ENCODE measurements at places on chromosomes 1 and 21.

GRCh38 chr1:28577738-28578536 lies 14.1 kb upstream of the RAB42 start:
- no peak for DNase-seq

- no peak for DNase-seq
These were observed 36.7 kb upstream of the GOLT1A start for GRCh38 chr1:204250428-204251030.

- no peak for DNase-seq
These were observed 7.6 kb upstream of the LBR start for GRCh38 chr1:225435487-225435886.

GRCh38 chr1:151831605-151832004 lies at the start of gene RORC:
RORC (minus strand) TSS chr1:151831802; CDS start chr1:151831764, 38 bp downstream.
- peak; percentile 33 for DNase-seq

GRCh38 chr1:112317140-112317539 lies 78.9 kb upstream of the CTTNBP2NL start:
- DNase-seq = no peak

DNA sequence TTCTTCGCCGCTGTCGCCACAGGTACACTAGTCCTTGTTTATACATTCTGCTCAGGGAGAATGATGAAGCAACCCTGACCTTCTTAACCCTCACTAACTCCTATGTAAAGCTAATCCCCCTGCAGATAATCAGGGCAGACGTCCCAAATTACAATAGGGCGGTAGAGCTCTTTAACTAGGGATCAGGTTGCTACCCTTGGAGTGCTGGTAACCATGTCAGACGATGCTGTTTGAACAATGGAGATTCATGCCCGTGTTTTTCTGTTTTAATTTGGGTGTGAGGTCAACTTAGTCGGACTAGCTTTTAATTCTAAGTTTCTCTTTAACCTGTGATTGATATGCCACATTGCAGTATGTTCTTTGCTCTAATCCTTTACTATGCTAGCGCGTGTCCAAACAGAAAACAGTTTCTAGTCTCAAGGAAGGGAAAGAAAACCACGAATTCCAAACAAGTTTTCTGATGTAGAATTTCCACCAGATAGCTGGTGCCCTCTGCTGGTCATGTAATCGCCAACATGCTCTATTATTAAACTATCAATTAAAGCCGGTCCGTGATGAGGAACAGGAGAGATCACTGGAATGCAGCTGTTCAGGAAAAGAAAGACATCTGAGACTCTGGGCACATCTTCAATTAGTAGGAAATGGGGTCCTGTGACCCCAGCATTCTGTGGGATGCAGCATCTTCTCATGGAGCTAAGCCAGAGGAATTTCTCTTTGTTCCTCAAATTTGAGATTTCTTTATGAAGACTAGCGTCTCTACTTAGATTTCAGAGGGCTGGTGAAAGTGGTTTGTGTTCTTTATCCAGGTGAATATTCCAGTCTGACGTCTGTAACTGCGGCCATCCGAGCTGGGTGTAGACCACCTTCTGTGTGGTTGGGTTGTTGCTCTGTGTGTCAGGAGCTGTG lies 18.3 kb upstream of the VAMP3 start:
- DNase-seq = no peak

GRCh38 chr21:30248844-30249243 lies 32.9 kb upstream of the CLDN8 start:
- no peak for DNase-seq

GRCh38 chr1:183097438-183098051 lies 74.3 kb downstream of the LAMC1 start:
- no peak for DNase-seq

DNA sequence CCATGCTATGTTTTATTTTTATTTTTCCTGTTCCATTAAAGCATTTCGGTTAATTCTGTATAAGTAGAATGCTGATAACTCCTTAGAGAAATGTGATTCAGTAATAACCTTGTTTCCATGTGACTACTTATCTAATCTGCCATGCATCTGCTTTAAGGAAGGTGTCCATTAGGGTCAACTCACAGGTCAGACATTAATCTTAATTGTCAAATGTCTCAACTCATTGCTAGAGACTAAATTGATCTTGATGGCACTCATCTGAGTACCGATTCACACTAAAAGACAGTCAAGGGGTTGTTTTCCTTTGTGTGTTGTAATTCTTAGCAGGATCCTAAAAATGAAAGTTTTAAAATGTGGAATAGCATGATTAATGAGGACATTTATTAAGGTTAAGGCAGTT lies 41.8 kb downstream of the ITSN1 start:
- DNase-seq = no peak

GRCh38 chr1:154750681-154751665 lies 119.1 kb downstream of the KCNN3 start:
- DNase-seq = no peak

DNA sequence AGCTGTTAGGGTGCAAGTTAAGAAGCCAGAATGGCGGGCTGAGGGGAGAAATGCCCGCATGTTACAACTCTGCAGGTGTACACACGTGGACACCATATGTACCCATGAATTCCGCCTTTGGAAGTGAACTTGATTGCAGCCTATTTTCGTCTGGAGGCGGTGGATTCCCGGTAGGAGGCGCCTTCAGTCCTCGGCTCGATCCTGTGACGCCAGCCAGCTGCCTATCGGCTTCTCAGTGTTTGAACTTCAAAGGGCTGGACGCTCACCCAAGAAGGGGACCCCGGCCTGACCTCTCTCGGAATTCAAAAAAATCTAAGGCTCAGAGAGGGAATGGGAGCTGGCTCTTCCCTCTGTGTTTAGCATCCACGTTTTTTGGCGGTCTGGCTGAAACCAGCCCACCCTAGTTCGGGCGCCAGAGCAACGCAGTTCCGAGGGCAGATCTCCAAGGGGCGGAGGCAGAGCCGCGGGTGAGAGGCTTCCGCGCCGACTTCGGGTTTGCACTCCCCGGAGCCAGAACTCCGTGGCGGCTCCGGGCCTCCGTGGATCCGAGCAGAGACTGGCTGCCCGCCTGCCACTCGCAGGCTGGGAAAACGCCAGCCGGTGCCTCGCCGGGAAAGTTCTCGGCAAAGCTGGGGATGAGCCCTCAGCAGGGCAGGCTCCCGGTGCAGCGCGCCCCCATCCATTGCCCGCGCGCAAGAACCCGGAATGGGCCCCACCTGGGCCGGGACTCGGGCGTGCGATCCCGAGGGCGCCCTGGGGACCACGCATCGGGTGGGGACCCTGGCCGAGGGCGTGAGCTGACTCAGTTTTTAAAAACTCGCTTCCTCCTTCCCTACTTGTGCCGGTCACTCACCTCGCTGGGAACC lies 996 bp upstream of the TMEM51 start:
- DNase-seq = no peak

DNA sequence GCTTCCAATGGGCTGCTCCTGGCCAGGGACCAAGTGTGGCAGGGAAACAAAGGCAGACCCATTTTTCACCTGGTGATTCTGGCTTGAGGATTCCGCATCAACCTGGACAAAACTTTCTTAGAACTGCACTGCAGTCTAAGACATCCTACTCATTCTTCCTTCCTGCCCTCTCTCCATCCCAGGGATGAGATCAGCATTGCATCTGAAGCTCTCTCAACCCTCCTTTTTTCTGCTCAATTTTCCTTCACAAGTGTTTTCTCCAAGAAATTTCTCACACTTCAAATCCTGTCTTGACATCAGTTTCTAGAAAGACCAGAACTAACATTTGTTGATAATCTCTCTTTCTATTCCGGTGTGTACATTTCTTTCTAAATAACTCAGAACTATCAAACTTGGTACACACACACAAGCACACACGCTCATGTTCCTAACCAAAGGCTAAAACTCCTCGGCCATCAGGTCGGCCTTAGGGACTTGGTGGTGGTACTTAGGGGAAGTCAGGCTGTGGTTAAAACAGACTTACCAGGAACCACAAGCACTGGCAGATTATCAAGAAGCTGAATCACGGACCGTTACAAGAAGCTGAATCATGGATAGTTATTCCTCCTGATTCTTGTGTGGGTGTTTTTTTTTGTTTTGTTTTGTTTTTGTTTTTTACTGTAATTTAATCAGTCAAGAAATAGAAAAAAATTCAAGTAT lies 21.0 kb upstream of the CXADR start:
- no peak for DNase-seq

DNA sequence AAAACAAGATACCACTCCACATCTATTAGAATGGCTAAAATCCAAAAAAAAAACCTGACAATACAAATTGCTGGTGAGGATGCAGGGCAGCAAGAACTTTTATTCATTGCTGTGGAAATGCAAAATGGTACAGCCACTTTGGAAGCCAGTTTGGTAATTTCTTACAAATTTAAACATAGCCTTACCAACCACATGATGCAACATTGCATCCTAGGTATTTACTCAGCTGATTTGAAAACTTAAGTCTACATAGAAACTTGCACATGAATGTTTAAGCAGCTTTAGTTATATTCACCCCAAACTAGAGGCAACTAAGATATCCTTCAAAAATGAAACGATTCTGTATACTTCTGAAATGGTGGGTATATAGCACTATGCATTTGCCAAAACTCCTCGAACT lies 178.8 kb upstream of the PDE4B start:
- no peak for DNase-seq

- DNase-seq = no peak
These were observed 130.4 kb upstream of the F3 start for GRCh38 chr1:94672001-94672400.

GRCh38 chr1:245791410-245792312 lies 636.9 kb downstream of the KIF26B start:
- DNase-seq = no peak

DNA sequence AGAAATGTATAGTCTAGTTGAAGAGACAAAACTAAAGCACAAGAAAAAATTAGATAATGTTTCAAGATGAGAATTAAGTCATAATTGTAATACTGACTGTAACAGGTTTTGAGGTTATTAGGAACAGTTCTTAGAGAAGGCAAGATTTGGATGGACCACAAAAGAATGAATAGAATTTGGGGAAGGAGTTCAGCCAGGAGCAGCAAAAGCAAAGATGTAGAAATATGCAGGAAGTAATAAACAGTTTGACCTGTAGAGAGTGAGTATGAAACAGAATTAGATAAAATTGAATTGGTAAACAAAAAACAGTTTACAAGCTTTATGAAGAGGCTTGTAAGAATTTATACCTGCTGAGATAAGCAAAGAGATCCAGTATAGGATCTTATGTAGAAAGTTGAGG lies 16.3 kb downstream of the VPS45 start:
- no peak for DNase-seq

- DNase-seq = no peak
These were observed 51.6 kb upstream of the CNTN2 start for GRCh38 chr1:204991342-204991844.

DNA sequence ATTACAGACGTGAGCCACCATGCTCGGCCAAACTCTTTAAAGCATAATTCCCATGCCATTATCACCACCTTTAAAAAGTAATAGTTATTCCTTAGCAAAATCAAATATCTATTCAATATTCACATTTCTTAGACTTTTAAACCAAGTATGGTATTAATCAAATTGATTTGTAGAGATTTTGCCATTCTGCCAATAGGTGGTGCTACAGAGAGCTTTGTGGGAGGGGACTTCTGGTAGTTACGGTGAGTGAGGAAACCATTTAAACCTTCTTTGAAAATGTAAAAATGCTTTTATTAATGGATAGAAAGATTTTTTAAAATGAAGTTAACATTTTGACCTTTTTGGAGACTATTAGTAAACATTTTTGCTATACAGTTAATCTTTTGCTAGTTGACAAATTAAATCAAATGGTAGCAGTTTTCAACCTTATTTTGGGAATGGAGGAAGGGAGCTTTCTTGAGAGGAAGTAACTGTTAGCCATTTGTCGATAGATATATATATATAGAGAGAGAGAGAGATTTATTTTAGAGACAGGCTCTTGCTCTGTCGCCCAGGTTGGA lies 19.3 kb downstream of the IARS2 start:
- no peak for DNase-seq

GRCh38 chr1:11134251-11134897 lies 34.7 kb upstream of the EXOSC10 start:
- no peak for DNase-seq

DNA sequence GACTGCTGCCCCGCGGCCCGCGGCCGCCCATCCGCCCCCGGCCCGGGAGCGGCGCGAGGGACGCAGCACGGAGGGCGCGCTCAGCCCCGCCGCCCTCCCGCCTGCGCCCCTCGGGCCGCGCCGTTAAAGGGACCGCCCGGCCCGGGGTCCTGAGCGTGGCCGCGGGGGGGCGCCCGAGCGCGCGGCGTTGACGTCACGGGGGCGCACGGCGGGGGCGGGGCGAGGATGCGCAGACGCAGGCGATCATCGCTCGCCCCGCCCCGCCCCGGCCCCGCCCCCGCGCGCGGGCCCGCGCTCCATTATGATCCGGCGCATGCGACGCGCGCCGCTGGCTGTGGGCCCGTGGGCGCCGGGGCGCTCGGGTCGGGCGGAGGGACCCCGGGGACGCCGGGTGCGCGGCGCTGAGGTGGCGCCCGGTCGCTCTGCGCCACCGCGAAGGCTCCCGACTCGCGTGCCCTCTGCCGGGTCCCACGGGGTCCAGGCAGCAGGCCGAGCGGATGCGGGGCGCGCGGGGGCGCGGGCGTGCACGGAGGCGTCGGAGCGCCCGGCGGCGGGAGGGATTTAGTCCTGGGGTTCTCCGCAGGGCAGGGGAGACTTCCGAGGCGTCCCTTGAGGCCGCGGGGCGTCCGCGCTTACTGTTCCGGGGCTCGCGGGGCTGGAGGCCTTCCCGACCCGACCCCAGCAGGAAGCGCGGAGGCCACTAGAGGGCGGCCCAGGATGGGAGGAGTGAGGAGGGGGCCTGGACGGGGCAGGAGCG lies at the start of gene DVL1:
Gene DVL1 (minus strand): TSS at position 163 of the 757 bp plus-strand sequence. CDS start 353 bp downstream, outside the sequence.
- no peak for DNase-seq

- no peak for DNase-seq
These were observed 132.5 kb upstream of the CACHD1 start for GRCh38 chr1:64337475-64337874.

- no peak for DNase-seq
These were observed 155.6 kb upstream of the CSF3R start for GRCh38 chr1:36638268-36638667.

DNA sequence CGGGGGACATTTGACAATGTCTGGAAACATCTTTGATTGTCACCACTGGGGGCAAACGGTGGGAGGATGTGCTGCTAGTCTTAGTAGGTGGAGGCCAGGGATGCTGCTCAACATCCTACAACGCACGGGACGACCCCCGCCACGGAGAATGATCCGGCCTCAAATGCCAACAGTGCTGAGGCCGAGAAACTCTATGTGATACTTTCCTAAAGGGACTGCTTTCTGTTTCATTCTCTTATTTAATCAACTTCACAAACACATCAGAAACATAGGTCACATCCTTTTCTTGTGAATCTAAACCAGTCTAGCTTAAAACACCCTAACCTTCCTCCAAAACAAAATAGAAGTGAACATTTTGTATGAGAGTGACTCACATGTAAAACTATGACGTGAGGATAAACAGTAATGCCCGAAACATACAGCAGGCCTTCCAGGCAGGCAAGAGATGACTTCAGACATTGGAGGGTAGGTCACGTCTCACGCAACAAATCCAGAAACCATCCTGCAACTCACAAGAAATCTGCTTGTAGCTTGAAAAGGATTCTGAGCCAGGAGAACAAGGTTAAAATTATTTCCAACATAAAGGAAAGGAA lies 37.2 kb upstream of the ETS2 start:
- no peak for DNase-seq

GRCh38 chr1:104082221-104082620 lies 332.5 kb downstream of the AMY1C start:
- DNase-seq = no peak

GRCh38 chr1:181208967-181209366 lies 120.5 kb downstream of the IER5 start:
- no peak for DNase-seq

GRCh38 chr1:207751790-207752455 lies at the start of gene CD46:
CD46 (plus strand) TSS chr1:207752054; CDS start chr1:207752213, 159 bp downstream.
- peak; percentile 62 for DNase-seq
